ENCODE measurements at places on chromosomes 2 and 18.

DNA sequence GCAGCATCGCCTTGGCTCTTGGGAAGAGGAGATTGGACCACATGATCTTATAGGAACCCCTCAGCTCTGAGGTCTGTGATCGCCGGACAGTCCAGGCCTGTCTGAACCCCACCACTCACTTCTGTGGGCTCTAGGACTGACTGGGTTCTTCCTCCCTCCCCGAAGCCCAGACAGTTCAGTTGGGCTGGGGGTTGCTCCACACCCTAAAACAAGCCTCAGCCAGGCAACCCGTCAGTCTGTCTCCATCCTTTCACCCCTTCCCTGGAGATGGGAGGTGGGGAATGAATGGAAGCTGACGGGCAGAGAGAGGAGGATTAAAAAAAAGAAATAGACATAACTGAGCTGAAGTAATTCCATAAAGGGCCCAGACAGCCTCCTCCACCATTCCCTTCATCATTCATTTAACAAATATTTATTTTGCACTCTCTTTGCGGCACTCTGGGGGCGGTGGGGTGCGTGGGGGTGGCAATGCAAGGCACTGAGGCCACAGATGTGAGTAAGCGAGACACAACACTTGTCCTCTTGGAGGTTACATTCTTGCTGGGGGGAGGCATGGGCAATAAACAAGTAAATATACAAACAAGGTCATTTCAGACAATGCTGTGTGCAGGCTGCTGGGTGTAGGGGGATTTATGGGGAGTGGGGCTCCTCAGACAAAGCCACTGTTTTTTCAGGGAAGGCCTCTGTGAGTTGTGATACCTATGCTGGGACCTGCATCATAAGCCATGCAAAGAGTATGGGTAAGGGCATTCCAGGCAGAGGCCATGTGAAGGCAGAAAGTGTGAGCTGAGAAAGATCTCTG lies 12.9 kb downstream of the WNT10A start:
- peak; percentile 15 for DNase-seq

- no peak for DNase-seq
Measured at GRCh38 chr2:141109633-141110032, 1021.2 kb downstream of the LRP1B start.

DNA sequence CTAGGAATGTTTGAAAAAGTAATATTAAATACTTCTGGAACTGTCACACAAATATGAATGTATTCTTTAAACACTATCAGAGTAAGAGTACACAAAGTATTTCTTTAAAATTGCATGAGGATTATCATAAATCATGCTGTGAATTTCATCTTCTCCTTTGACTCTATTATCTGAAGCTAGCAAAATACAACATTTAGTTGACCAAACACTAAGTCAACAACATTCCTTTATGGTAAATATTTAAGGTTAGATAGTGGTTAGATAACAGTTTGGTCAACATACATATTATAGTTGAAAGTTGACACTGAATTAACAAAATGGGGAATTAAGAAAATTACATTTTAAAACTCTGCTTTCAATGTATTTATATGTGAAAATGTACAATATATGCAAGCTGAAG lies 72.1 kb upstream of the GRB14 start:
- no peak for DNase-seq

DNA sequence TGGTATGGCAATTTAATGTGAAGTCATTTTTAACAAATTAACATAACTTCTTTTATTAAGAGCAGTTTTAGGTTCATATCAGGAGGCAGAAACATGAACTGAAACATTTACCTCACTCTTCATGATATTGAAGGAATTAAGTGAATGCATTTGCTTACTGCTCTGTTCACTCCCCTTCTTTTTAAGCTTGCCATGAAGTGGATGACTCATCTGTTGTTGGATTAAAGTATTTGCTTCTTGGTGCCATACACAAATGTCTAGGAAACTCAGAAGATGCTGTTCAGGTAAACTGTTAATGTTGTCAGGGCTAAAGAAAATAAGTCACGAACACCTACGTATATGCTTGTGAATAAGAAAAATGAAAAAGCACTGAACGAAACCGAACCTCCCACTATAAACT lies 10.2 kb upstream of the CABYR start:
- DNase-seq = no peak

- peak; percentile 3 for DNase-seq
Measured at GRCh38 chr18:68667121-68667520, 47.8 kb downstream of the TMX3 start.

- no peak for DNase-seq
Measured at GRCh38 chr2:226136739-226137138, 662.9 kb downstream of the IRS1 start.

DNA sequence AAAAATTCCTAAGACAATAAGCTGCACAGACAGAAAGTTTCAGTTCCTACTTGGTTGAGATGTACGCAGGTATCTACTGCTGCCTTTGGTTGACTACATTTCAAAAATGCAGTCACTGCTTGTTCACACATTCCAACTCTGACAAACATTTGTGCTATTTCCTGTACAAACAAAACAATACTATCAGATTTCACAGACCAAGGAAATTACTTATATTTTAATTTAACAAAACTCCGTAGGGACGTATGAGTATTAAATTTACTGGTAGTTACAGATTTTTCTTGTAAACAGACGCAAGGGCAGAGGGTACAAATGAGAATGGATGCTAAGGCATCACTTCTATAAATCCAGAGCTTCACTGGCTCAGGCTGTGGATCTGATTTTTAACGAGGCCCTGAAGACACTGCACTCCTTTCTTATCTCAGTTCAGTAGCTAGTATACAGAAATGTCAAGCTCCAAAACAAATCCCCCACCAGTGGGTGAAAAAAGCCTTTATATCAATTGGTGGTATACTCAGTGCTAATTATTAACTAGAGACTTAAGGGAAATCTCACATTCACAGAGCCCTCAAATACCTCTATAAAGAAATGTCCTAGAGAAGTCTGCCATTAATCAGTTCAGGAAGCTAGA lies 31.7 kb upstream of the TTC32 start:
- DNase-seq = peak; percentile 49

DNA sequence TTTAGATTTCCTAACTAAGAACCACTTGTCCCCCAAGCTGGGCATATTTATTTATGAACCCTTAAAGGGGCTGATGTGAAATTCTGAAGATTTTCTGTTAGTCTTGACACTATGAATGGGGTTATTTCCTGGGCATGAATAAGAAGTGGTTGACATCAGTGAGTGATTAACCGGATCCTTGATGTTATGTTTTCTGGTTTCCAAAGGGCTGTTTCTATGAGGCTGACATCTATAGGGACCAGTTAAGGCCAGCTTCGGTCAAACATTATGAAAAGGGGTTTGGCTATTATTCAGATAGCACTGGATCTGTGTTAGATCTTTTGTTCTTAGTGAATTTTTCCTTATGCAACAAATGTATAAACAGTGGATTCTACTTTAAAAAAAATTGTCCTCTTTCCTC lies 443.7 kb upstream of the SPRED2 start:
- no peak for DNase-seq

DNA sequence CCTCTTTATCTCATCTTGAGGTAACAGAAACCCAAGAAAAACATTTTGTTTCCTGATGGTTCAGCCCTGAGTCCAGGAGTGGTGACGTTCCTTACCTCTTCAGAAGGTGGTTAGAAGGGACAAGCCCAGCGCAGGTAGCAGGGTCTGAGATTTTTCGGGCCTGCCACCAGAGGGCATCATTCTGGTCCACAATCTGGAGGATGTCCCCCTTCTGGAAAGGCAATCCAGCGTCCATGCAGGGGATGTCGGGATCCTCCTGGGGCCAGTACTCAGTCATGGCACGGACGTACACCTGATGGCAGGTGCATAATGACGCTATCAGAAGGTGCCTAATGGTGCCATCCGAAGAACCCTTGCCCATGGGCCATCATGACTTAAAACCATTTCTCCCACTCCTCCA lies 17.7 kb downstream of the MPP4 start:
- DNase-seq = no peak

DNA sequence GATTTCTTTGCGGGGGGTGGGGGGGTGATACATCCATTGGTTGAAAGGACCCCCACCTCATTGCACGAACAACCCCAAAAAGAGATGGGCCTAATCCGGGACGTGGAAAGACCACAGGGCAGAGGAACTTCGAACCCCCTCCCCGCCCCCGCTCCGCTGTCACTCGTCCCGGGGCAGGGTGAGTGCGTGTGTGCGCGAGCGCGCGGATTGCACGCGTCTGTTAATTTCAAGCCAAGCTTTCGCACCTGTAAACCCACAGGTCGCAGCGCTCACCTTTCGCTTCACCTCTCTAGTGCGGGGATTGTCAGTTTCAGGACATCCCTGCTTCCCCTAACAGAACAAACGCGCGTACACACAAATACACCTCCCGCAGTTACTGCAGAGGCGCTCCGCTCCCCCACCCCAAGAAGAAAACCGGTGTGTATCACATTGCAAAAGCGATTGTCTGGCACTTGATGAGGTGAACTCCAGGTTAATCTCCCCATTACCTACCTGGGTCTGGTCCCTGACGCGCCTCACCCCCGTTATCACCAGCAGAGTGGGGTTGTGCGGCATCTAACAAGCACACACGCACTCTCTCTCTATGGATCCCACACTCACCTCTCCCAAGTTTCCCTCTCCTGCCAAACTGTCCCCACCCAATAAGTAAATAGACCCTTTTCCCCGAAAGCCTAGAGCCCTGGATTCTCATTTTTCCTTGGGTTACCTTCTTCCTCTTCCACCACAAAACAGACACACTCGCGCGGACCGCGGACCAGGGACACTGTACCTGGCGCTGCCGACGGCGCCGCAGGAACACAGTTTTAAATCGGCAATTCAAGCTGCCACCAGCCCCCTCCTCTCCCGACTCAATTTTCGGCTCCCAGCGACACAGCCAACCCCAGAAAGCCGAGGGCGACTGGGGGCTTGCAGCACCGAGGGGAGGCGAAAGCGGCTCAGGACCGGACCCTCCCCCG lies 1.0 kb downstream of the CYP26B1 start:
- DNase-seq = no peak

GRCh38 chr2:29071032-29071975 lies 3.0 kb downstream of the PCARE start:
- no peak for DNase-seq

DNA sequence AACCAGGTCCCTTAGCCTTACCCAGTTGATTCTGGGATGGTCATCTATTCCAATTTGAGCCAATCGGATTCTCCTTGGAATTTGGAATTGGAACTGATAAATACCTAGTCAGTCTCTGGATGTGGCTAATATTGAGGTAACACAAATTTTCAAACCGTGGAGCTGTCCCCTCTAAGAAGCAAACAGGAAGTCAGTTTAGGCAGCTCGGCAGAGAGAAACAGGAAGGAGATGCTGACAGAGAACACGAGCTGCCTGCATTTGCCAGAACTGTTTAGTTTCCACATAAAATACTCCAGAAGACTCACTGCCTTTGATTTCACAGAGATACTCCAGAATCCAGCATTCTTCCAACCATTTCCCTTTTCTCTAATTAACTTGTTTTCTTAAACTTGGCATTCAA lies 1024.9 kb downstream of the BCL11A start:
- no peak for DNase-seq

DNA sequence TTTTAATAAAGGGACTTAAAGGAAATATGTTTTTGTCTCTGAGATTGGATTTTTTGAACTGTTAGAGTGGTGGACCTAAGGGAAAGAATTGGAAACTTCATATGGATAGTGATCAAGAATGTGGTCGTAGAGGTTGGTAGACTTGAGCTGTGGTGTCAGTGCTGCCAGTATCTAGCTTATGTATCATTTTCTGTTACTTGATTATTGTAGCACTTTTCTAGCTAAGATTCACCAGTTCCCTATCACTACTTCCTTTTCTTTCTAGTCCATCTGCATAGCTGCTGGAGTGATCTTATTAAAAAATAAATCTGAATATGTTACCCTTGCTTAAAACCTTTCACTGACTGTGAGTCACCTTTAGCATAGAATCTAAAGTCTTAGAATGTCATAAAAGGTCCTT lies 6.0 kb downstream of the ACVR2A start:
- no peak for DNase-seq

DNA sequence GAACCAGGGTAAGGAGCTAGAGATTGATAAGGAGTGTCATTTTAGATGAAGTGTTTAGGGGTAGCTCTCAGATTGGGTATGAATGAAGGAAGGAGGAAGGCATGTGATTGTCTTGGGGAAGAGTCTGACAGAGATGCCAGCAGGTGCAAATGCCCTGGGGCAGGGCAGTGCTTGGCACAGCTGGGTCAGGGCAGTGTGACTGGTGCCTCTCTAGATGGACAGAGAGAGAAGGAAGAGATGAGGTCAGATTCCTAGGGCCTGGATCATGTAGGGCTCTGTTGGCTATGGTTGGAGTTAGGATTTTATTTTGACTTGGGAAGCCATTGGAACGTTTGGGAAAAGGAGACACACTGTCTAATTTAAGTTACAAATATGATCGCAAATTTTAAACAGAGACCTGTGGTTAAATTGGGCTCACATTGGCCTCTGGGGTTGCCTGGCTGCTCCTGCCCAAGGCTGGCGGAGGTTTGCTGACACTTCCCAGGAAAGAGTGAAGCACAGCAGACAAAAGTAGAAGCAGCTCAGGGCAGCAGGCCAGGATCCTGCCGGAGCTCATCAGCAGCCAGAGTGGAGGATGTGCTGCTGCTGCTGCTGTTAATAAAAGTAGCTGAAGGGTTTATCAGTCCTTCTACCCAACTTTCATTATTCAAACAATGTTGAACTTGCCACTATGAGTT lies 32.7 kb upstream of the FHL2 start:
- peak; percentile 21 for DNase-seq

DNA sequence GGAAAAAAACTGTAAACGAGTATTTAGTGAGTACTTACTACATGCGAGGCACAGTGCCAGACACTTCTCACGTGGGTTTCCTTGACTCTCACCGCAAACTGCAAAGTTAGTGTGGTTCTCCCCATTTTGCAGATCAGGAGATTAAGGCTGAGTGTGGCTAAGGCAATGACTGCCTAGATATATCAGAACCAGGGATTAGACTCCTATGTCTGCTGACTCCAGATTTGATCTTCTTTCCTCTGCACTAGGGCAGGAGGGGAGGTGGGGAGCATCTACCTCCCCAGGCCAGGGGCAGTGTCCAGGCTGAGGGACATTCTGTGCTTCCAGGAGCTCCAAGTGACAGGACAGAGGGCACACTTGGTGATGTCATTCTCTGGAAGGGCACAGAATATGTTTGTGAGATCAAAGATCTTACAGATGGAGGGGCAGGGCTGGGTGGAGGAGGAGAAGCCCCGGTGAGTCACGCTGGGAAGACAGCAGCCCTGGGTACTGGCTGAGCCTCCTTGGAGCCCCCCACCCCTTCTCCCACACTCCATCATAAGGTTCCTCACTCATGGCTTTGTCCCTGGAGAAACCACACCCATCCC lies 92.4 kb downstream of the RHOB start:
- no peak for DNase-seq

DNA sequence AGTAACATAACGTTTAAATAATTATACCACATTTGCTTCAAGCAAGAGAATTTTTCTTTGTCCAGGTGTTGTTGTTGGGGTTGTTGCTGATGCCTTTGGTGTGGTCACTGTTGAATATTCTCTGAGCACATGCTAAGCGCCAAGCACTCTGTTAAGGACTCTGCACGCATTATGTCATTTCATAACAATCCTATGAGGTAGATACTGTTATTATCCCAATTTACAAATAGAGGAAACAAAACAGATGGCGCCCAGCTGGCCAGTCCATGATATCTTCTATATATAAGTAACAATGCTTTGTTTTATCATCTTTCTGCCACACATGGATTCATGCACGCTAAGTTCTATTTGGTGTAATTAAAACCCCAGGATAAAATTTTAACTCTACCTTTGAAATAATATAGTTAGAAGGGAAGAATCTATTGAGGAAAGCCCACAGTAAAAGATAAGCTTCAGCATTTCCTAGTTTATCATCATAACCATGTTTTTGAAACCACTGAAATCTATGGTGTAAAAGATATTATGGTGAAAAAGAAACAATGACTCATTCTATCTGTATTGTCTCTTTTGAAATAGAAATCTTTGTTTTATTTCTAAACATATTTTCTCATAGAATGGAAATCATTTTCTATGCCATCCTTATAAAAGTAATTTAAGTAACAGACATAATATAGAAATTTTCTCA lies 199.7 kb downstream of the PID1 start:
- peak; percentile 19 for DNase-seq
